ENCODE measurements at places on chromosomes 1 and 21.

DNA sequence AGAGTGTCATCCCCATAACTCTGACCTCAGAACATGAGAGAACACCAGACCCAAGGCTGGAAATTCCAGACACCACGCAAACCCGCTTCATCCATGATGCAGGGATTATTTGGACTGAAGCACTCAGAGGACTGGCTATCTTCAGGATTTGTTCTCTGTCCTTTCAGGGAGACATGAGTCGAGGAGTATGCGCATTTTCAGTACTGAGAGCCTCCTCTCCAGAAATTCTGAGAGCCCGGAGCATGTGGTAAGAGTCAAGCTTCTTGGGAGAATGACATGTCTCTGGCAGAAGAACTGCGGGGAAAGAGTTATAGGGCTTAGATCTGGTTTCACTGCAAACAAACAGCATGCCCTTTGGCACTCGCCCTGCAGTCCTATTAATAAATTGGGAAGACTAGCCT, 6.9 kb downstream of the LAX1 start:
- DNase-seq, result no peak

GRCh38 chr1:227562933-227563323, 428 bp upstream of the ZNF678 start:
- DNase-seq, result no peak

- no peak for DNase-seq
Measured at GRCh38 chr1:40745176-40745575, 38.4 kb upstream of the KCNQ4 start.

GRCh38 chr21:42525029-42525581, 11.5 kb downstream of the SLC37A1 start:
- DNase-seq, result no peak

GRCh38 chr1:64111787-64112186, 91.6 kb upstream of the UBE2U start:
- no peak for DNase-seq

DNA sequence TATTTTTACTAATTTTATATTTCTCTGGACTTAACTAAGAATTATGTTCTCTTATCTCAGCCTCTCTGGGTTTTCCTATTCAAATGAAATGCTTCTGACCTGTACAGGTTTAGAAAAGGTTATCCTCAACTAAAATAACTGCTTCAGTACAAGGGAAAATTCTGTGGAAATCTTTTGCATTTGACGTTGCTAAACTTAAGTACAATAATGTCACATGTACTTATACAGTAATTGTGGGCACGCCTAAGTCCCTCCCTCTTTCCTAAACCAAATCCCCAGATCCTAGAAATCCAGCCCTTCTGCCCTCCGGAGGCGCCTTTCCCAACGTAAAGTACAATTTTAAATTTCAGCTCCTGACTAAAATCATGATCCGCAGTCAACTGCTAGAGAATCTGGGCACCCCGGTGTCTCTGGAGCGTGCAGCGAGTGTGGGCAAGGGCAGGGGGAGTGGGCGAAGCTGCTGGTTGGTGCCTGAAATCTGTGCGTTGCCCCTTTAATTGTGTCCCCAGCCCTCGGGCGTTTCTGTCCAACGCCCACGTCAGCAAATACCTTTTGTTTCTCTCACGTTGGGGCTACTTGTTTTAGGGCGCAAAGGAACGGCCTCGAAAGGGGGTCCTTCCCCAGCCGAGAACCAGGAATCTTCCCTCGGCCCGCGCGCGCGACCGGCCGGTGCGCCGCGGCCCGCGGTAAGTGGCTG, at the start of gene ZBTB8A:
Gene ZBTB8A, plus strand, starts transcription at position 541 of the 697 bp plus-strand sequence. CDS start 53,505 bp downstream, outside the sequence.
- DNase-seq, result peak; percentile 40

DNA sequence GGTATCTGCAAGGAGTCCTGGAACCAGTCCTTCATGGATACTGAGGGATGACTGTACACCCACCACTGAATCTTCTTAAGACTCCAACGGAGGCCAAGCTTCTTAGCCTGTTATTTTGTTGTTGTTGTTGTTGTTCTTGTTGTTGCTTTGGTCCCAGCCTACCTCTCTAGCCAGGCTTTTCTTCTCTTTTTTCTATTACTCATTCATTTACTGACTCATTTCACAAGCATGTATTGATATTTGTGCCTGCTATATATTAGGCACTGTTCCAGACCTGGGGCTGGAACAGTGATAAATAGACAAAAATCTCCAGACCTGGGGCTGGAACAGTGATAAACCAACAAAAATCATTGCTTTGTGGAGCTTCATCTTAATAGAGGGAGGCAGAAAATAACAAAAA, 20.4 kb downstream of the CENPF start:
- DNase-seq, result no peak

GRCh38 chr1:33426916-33427315, 4.0 kb downstream of the PHC2 start:
- DNase-seq, result no peak

- DNase-seq, result no peak
Measured at GRCh38 chr1:153432874-153433681, 16.8 kb downstream of the S100A7A start.

Measured in NT2/D1 (cell line).